Islet precursor cell (in vitro differentiated cells): ENCODE measurements at places on chromosomes 13 and 19.

DNA sequence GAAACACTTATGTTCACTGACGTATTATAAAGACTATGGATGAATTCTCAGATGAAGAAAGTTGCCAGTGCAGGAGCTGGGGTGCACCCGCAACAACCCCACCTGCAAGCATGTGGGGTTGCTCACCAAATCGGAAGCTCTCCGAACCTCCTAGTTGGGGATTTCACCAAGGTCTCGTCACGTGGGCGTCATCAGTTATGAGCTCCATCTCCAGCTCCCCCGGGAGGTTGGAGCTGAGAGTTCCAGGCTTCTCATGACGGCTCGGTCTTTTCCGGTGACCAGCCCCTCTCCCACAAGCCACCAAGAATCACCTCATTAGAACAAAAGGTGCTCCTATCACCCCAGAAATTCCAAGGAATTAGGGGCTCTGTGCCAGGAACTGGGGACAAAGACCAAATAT is 46.1 kb upstream of the TUBGCP3 start:
- no peak for DNase-seq

- DNase-seq, result no peak
Measured at GRCh38 chr13:79427265-79427664, 21.2 kb upstream of the RBM26 start.

- no peak for DNase-seq
Measured at GRCh38 chr19:40326201-40326600, 22.0 kb downstream of the C19orf47 start.

DNA sequence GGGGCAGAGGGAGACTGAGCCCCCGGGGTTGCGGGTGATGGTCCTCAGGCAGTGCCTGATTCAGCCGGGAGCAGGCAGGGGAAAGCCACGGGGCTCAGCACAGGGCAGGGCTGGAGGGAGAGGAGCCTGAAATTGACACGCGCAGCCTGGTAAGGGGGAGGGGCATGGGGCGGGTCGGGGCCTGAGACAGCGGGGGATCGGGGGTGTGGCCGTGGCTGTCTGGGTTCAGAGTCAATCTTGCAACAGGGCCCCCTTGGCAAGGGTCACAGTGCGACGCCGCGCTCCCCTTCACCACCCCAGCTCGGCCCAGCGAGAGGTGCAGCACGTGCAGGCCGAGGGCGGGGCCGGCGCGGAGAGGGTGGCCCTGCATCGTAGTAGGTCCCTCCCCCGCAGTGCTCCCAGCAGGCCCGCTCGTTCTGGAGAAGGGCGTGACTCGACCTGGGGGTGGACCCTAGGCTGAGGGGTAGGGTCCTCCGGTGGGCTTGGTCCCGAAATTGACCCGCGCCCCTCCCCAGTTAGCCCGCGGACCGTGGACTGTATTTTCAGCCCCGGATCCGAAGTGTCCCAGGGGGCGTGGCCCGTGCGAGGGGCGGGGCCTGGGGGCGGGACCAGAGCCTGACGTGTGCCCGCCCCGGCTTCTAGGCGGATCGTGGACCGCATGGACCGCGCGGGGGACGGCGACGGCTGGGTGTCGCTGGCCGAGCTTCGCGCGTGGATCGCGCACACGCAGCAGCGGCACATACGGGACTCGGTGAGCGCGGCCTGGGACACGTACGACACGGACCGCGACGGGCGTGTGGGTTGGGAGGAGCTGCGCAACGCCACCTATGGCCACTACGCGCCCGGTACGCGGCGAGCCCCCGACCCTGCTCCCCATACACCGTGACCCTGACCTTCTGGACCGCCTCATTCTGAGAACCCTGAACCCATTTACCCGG is 6.0 kb downstream of the RCN3 start:
- peak; percentile 89 for DNase-seq

DNA sequence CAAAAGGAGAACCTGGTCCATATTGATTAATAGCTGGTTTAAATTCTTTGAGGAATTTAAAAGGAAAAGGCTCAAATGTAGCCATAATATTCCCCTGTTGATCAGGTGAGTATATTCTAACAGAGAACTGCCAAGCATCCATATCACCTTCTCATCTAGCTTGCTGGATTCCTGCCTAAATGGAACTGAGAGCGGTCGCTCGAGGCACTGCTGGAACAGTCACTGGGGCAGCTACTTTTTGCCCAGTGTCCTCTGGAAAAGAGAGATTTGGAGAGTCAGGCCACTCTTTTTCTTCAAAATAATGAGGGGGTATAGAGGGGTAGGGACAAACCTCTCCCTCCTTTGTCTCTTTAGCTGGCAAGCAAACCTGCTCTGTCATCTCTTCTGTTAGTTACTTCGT is 19.5 kb upstream of the IL17D start:
- peak; percentile 68 for DNase-seq

- peak; percentile 86 for DNase-seq
Measured at GRCh38 chr19:35066691-35067563, 25.4 kb downstream of the HPN start.

GRCh38 chr13:73984201-73984600 is 150.0 kb downstream of the KLF12 start:
- DNase-seq, result no peak

- no peak for DNase-seq
Measured at GRCh38 chr13:67318398-67318797, 88.3 kb upstream of the PCDH9 start.

DNA sequence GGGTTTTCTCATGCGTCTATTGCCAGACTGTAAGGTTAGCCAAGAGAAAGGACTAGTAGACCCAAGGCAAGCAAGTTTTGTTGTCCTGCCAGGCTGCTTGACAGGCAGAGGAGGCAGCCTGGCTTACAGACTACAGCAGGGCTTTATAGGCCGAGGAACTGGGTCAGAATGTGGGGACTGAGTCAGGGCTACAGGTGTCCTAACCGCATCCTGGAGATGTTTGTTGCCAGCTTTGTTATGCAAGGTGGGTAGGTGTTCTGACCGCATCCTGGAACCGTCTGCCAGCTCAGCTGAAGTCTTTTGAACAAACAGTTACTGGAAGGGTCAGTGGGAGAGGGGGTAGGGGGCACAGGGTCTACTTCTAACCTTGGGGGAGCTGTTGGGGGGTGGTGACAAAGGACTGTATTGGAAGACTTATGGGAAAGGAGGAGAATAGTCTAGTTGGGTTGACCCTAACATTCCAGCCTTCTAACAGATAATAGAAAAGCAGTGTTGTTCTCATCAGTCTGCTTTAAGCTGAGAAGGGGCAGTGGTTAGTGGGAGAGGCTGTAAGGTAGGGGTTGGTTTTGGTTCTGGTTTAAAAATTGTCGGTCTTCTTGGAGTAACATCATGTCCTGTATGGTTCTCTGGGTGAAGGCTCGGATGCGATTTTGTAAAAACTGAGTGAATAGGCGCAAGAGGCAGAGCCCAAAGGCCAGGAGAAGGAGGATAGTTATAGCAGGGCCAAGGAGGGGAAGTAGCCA is 913.8 kb upstream of the SLITRK5 start:
- peak; percentile 58 for DNase-seq

DNA sequence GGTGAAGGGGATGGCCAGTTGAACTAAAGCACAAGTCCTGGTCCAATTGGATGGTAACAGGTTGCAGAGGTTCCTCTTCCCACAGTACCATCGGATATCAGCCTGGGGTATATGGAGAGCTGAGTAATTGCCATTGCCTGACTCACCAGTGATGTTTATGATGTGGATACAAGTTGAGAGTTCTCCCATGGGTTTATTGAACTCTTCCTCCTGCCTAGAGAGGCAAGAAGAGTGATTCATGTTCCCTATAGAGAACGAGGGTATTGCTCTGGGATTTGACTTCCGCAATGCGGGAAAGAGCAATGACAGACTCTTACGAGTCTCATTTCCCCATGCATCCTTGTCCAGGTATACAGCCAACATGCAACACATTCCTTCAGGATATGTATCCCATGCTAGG is 111.3 kb upstream of the PCDH9 start:
- no peak for DNase-seq

GRCh38 chr19:17997969-17998826 is 9.8 kb upstream of the ARRDC2 start:
- peak; percentile 64 for DNase-seq

DNA sequence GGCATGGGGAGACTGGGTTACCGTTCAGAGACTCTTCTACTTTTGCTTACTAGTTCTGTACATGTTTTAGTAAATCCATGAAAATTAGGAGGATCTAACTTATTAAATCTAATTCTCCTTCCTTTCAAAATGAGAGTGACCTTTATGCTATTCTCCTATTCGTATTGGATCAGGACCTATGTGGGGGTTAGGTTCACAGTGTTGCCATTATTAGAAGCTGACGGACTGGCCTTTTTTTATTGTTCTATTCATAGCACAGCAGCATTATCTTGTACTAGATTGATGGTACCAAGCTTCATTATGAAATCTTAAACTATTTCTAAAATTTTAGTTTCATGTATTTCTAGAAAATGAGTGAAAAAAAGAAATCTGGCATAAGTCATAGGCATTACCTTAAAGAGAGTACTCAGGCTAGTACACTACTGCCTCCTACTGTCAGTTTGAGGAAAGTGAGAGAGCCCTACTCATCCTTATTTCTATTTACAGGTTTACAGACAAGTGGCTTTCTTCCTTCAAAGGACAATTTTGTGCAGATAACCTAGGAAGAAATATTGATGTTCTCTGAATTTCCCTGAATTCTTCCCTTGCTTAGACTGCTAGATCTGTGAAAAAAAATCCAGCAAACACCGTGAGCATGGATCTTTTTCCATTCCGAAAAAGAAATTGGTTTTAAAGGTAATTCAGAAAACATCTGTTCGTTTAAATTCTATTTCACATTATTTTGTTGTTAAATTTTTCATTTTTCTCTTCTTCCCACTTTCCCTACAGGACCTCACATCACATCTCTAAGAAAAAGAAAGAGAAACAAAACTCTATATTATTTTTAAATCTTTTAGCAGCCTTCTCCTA is 485.5 kb downstream of the DIAPH3 start:
- no peak for DNase-seq

DNA sequence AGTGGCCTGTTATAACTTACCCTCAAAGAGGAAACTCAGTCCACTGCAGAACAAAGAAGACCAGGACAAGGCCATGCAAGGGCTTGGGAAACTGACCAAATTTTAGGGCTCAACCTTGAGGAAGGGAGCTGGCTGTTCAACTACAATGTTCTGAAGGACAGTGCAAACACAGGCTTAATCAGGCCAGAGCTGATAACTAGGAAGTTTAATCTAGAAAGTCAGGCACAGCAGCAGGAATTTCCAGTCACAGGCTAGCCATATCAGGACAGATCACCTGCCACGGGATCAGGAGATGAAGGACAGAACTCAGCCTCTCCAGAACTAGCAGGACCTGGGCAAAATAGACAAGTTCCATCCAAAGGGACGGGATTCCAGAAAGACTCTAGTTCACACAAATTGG is 89.4 kb downstream of the ENOX1 start:
- no peak for DNase-seq

DNA sequence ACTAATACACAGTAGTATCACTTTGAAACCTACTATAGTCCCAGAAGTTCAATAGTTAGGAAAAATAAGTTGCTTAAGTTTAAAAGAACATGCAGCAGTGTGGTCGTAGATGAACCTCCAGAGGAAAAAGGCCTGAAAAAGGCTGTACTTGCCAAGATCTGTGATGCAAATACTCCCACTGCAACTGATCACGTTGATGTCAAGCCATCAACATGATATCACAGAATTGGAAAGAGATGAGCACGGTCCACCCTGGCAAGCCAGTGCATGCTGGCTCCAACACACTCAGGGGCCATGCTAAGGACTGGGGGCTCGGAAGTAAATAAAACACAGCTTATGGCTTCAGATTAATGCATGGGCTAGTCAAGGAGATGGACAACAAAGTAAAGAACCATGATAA is 71.8 kb upstream of the LRCH1 start:
- no peak for DNase-seq

DNA sequence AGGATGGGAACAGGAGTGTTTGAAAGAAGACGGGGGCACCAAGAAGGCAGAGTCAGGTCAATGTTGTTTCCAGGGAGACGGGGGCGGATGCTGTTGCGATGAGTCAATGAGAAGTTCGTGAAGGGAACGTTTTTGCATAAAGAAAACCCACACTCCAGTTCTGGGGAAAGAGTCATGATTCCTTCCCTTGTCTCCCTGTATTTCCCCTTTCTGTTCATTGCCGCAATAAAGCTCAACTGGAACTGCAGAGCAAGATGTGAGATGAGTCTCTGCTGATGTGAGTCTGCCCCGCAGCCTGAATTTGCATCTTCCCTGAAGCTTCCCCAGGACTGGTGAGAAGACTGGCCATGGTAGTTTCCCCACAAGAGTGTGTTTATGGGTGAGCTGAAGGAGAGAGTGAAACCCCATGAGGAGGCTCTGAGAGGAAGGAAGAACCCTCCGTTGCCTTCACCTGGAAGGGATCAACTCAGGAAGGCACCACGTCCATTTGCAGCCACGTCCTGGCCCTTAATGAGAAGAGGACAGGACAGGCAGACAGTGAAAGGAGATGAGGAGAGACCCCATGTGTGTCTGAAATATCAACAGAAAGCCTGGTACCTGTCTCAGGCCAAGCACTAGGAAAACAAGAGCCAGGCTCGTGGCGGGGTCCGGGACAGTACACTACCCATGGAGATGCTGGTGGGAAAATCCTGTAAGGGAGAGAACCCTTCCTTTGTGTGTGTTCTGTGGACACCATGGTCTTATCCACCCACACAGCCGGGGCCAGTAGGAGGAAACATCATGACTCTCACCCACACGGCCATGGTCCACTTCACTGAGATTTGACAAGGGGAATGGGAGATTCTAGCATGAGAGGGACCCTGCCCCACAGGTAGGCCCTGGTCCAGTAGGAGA is 13.7 kb downstream of the LILRA1 start:
- DNase-seq, result no peak

DNA sequence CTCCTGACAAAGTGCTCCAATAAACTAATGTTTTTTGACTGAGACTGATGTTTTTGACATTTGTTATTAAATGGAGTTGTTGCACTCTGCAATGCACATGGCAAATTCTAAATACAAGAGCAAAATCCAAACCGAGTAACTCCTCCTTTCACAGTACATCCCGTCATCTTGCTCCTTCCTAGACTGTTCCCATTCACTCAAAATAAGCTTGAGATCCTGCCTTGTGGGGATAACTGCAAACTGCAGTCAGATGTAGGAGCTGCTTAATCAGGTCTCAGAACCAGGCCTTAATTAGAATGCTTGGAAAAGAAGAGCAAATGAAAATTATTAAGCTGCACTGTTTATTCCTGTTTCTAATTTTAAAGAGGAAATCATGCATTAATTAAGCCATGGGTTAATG is 134.8 kb upstream of the SPRY2 start:
- DNase-seq, result no peak

GRCh38 chr19:16506961-16507360 is 10.8 kb downstream of the C19orf44 start:
- DNase-seq, result no peak

DNA sequence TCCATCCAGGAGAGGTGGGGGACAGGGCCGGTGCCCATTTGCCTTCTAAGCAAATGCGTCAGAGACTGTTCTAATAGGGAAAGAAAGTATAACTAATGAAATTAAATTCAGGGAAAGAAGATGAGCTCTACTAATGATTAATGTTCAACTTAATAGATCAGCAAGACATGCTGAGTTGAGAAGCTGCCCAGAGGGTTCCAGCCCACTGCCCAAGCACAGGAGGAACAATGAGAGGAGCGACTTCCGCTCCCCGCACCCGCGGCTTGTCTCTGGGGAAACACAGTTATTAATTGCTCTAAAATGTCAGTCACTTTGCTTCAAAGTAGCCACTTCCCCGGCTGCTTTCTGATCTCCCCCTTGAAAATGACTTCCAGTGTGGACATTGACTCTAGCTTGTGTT is 331.3 kb downstream of the UQCRFS1 start:
- DNase-seq, result no peak
